HepG2 (cell line): ENCODE measurements at places on chromosomes 3 and 15. TPM values are rescaled to one million over a fixed set of nuclear protein-coding genes. Genes with fewer than 3 reads are reported as not detected.

Gene SI
- total RNA-seq = not detected in 2 replicates

Gene RGMA
- not detected in 2 replicates for total RNA-seq

Gene EPHA3
- total RNA-seq = not detected in 2 replicates

DNA sequence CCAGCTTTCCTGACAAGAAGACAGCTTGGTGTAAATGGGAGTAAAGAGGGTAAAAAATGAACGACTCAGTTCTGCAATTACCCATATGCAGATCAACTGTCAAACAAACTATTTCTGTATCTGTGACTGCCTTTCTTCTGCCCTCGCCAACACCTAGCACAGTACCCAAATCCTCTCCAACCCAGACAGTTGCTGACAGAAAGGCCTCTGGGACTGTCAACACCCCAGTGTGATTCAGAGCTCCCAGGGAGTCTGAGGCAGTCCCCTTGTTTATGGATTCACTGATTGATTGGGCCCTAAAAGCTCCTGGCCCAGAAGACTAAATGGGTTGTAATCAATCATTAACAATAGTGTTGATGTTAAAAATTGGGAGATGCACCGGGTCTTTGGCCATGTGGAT is 20.2 kb downstream of the IL17RD start:
- no peak overlapping the region for H3K27ac ChIP-seq
- DNase-seq = no peak
- H3K36me3 ChIP-seq = no peaks in the 10 kb centered on the region
- no peaks in the 10 kb centered on the region for H3K27me3 ChIP-seq
- H3K4me3 ChIP-seq = no peak overlapping the region
- no peaks in the 10 kb centered on the region for H3K4me1 ChIP-seq

Gene RARB
- not detected in 2 replicates for total RNA-seq

Gene CORO2B
- 0.35 and 0.36 TPM in 2 replicates for total RNA-seq

Gene CPN2
- total RNA-seq = 16.3 and 27.7 TPM in 2 replicates

DNA sequence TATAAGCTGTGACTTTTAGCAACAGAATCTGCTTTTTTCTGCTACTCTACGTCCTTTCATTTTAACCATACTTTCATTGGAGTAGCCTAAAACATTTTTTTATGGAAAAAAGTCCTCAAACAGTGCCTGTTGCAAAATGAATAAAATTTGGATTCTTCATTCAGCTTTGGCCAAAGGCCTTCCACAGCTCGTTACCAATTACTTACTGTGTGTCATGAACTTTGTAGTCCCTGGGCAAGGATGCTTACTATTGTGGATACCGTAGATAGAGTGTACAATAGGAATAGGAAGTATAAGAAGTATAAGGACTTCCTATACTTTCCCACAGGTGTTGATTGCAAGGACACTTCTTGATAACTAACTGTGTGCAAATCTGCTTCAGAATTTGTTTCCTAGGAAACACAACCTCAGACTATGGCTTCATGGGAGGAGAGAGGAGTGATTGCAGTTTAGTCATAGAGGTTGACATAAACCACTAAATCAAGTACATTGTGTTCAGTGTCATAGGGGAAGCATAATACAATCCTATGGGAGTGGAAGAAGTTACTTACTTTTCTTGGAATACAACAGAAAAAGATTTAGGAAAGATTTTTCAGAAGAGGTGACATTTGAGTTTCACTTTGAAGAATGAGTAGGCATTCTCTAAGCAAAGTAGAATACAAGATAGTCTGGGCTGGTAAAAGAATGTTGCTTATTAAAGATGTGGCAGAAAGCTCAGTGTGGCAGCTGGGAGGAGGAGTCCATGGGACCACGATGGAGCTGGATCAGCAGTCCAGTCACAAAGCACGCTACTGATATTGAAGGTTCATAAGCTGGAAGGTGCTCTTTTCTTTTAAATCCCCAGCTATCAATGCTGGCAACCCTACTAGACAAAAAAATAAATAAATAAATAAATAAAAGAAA is 309.7 kb upstream of the TPRG1 start:
- H3K4me1 ChIP-seq = no peaks in the 10 kb centered on the region
- H3K36me3 ChIP-seq = peaks cover 12% of the 10 kb centered on the region; the same call in 2 of the 3 replicates
- no peak for DNase-seq
- H3K27ac ChIP-seq = no peak overlapping the region
- no peak overlapping the region for H3K4me3 ChIP-seq

- H3K27me3 ChIP-seq = no peaks in the 10 kb centered on the region
- peaks cover 35% of the 10 kb centered on the region for H3K4me1 ChIP-seq
- H3K27ac ChIP-seq = peak overlapping the region; percentile 89
These were observed 23.6 kb upstream of the CLDN1 start for GRCh38 chr3:190345878-190346277.

DNA sequence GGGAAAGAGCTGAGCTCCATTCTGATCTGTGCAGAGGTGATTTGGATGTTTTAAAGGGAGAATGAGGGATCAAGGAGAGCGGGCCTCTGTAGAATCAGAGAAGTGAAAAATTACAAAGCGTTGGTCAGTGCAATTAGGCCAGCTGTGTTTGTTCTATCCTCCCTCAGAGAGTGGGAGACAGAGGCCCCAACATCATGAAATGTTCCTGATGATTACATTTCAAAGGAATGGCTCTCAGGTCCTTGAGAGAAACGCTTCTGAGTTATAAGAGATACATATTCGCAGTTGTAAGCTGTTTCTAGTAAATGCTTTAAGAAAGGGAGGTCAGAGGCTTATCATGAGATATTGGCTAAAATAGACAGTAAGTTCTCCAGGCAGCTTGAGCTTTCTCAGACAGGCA is 15.7 kb upstream of the CAND2 start:
- DNase-seq = no peak
- no peaks in the 10 kb centered on the region for H3K36me3 ChIP-seq
- no peak overlapping the region for H3K27ac ChIP-seq
- H3K4me1 ChIP-seq = no peaks in the 10 kb centered on the region
- no peak overlapping the region for H3K4me3 ChIP-seq
- H3K27me3 ChIP-seq = peaks cover 3% of the 10 kb centered on the region; the same call in 1 of the 3 replicates

DNA sequence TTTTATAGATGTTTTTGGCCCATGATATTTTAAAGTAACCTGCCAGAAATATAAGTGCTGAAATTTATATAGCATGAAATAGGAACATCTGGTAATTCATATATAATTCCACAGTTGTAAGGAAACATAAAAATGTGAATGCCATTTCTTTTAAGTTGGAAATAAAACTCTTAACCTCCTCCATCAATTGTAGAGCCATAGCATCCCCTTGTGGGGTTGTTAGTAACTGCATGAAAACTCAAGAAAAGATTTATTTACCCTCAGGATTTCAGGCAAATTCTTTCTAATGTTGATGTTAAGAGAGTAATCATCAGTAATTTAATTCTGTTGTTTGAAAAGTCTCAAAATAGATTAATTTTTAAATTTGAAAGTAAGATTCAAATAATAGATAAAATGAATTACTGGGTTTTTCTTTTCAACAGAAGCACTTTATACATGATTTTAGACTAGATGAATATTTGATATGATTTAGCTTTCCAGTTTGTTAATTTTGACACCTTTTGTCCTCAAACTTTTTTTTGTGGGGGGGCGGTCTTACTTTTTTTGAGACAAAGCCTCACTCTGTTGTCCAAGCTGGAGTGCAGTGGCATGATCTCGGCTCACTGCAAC is 74.7 kb downstream of the RASA2 start:
- no peaks in the 10 kb centered on the region for H3K27me3 ChIP-seq
- H3K4me1 ChIP-seq = no peaks in the 10 kb centered on the region
- H3K27ac ChIP-seq = no peak overlapping the region
- no peak overlapping the region for H3K4me3 ChIP-seq

- no peaks in the 10 kb centered on the region for H3K27me3 ChIP-seq
- H3K36me3 ChIP-seq = no peaks in the 10 kb centered on the region
- no peak overlapping the region for H3K4me3 ChIP-seq
These were observed 265.0 kb downstream of the IL20RB start for GRCh38 chr3:137222736-137223225.

Gene RMDN3
- total RNA-seq = 10.5 and 19.5 TPM in 2 replicates

DNA sequence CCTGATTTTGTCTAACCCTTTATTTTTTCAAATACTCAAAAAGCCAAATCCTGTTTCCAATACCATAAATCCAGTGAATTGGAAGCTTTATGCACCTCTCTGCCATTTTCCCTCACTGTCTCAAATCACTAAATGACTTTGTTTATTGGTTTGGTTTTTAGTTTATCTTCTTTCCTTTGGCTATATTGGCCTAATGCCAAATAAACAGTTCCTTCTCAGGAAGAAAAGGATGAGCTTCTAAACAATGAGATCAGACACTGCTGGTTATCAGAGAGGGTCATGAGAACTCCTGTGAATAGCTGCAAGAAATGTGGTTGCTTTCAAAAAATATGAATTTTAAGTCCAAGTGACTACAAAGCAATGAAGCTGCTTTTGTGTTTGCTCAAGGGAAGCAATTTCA is 359.9 kb downstream of the MECOM start:
- DNase-seq = no peak
- no peaks in the 10 kb centered on the region for H3K27me3 ChIP-seq
- no peak overlapping the region for H3K4me3 ChIP-seq
- H3K4me1 ChIP-seq = no peaks in the 10 kb centered on the region

GRCh38 chr15:62257996-62258521 is 93.0 kb upstream of the C2CD4B start:
- DNase-seq = no peak
- peaks cover 58% of the 10 kb centered on the region for H3K4me1 ChIP-seq
- no peak overlapping the region for H3K27ac ChIP-seq
- peaks cover 9% of the 10 kb centered on the region; the same call in 1 of the 3 replicates for H3K27me3 ChIP-seq

Gene ARHGEF3
- 23.1 and 32.8 TPM in 2 replicates for total RNA-seq

DNA sequence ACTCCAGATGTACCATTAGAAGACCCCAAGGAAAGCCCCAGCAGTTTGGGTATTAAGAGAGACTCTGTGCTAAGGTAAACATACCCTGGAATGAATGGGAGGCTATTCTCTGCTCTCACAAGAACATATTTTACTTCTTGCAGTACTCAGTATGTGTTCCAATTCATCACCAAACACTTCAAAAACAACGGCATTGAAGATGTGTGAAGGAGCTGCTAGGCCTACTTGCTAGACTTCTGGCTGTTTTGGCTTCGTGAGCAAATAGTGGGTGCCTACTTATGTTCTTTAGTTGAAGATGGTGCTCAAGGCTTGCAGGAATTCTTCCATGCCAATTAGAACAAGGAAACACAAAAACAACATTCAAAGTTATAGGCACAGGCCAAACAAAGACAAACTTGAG is 514.5 kb downstream of the ROBO1 start:
- H3K4me3 ChIP-seq = no peak overlapping the region
- no peak for DNase-seq
- H3K27ac ChIP-seq = no peak overlapping the region
- no peaks in the 10 kb centered on the region for H3K36me3 ChIP-seq
- no peaks in the 10 kb centered on the region for H3K4me1 ChIP-seq

- DNase-seq = no peak
- no peaks in the 10 kb centered on the region for H3K36me3 ChIP-seq
- H3K27me3 ChIP-seq = peaks cover 28% of the 10 kb centered on the region
- H3K4me3 ChIP-seq = no peak overlapping the region
These were observed 62.5 kb downstream of the RPN1 start for GRCh38 chr3:128588147-128588546.

- H3K36me3 ChIP-seq = no peaks in the 10 kb centered on the region
- H3K4me3 ChIP-seq = no peak overlapping the region
- H3K27ac ChIP-seq = no peak overlapping the region
- H3K4me1 ChIP-seq = no peaks in the 10 kb centered on the region
- no peaks in the 10 kb centered on the region for H3K27me3 ChIP-seq
These were observed 404.9 kb upstream of the ALCAM start for GRCh38 chr3:104961851-104962250.

- H3K27ac ChIP-seq = no peak overlapping the region
- H3K27me3 ChIP-seq = no peaks in the 10 kb centered on the region
- DNase-seq = no peak
These were observed 109.8 kb downstream of the RPL22L1 start for GRCh38 chr3:170760174-170760526.

DNA sequence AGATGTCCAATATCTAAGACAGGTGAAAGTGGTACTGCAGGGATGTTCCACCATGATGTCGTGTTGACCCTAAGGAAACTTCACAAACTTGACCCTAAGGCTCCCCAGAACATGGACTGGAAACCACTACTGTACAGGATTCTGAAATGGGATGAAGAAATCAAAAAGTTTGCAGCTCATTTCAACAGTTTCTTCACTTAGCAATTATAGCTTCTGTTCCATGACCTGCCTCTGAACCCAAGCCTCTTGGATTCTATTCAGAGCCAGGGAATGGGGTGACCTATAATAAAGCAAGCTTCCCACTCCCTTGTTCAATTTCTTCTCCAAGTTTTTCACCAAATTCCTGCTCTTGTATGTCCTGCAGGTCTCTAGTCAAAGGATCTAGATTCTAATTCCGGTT is 40.7 kb downstream of the DUT start:
- H3K4me1 ChIP-seq = no peaks in the 10 kb centered on the region
- H3K27ac ChIP-seq = no peak overlapping the region
- H3K36me3 ChIP-seq = no peaks in the 10 kb centered on the region
- no peaks in the 10 kb centered on the region; the same call in 2 of the 3 replicates for H3K27me3 ChIP-seq
- DNase-seq = no peak

GRCh38 chr3:129268396-129268795 is 10.3 kb upstream of the HMCES start:
- H3K27me3 ChIP-seq = no peaks in the 10 kb centered on the region
- peaks cover 93% of the 10 kb centered on the region for H3K36me3 ChIP-seq
- H3K4me3 ChIP-seq = no peak overlapping the region
- no peaks in the 10 kb centered on the region for H3K4me1 ChIP-seq
- no peak for DNase-seq
- no peak overlapping the region for H3K27ac ChIP-seq

Gene CCDC33
- not detected in 2 replicates for total RNA-seq

GRCh38 chr15:31487811-31488436 is 161.3 kb downstream of the KLF13 start:
- no peaks in the 10 kb centered on the region for H3K36me3 ChIP-seq
- no peak overlapping the region for H3K27ac ChIP-seq
- H3K27me3 ChIP-seq = no peaks in the 10 kb centered on the region; the same call in 2 of the 3 replicates
- DNase-seq = no peak
- no peak overlapping the region for H3K4me3 ChIP-seq

Gene ATP8B4
- total RNA-seq = 0.18 and 0.69 TPM in 2 replicates

- H3K27ac ChIP-seq = no peak overlapping the region
- H3K4me3 ChIP-seq = no peak overlapping the region
- H3K4me1 ChIP-seq = no peaks in the 10 kb centered on the region
These were observed 139.2 kb downstream of the TPRA1 start for GRCh38 chr3:127451321-127451720.

DNA sequence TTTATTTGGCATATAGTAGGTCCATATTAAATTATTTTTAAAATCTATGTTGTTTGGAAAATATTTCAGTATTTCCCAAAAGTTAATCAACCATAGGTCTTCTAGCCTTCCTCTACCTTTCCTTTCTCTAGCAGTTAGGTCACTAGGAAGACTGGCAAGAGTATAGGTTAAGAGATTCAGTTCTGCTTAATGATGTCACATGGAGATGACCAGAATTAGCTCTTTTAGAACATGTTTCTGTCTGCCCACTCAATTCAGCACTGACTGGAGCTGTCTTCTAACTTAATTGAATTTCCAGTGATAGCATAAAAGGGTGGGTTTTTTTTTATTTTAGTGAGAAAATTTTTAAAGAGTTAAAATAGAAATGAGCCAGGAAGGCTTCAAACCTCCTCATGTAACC is 23.8 kb upstream of the ZBED2 start:
- no peaks in the 10 kb centered on the region for H3K36me3 ChIP-seq
- H3K27me3 ChIP-seq = no peaks in the 10 kb centered on the region
- DNase-seq = no peak
- H3K4me1 ChIP-seq = no peaks in the 10 kb centered on the region

Gene DAZL
- total RNA-seq = not detected in 2 replicates
